ENCODE measurements at places on chromosomes 12 and 14. TPM values are rescaled to one million over a fixed set of nuclear protein-coding genes. Genes with fewer than 3 reads are reported as not detected.

KLRD1 gene
- 1.9 TPM for total RNA-seq

PRIMA1 gene
- 3.3 TPM for total RNA-seq

OTOGL gene
- total RNA-seq = 0.08 TPM

KRT82 gene
- 10.3 TPM for total RNA-seq

GARIN6 gene
- total RNA-seq = not detected

SOAT2 gene
- 0.63 TPM for total RNA-seq

DDX11 gene
- 26.0 TPM for total RNA-seq

ASIC1 gene
- total RNA-seq = 0.25 TPM

- DNase-seq = no peak
These were observed 1304.0 kb upstream of the SEL1L start for GRCh38 chr14:82837611-82838140.

DNA sequence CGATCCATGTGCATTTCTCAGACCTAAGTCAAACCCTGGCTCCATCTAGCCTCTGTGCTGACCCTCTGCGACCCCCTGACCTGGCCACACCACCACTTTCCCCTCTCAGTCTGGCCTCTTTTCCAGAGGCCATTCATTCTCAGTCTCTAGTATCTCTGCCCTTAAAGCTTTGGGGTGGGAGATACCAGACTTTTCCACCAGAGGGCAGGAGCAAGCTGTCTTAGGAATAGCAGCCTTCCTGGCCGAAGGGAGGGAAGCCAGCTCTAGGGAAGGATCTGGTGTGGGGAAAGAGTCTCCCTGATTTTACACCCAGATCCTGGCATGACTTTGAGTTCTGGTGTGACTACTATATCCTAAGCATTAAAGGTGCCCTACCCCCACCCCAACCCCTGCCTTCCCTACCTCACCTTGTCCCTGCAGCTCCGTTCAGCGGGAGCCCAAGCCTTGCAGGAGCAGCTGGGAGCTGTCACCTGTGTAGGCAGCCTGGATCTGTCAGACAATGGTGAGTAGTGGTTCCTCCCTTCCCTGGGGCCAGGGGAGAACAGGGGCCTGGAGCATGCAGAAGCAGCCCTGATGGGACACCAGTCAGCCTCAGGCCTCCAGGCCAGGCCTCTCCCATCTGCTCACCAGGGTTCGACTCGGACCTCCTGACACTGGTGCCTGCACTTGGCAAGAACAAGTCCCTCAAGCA lies 6.6 kb downstream of the CARMIL3 start:
- DNase-seq = no peak

DNA sequence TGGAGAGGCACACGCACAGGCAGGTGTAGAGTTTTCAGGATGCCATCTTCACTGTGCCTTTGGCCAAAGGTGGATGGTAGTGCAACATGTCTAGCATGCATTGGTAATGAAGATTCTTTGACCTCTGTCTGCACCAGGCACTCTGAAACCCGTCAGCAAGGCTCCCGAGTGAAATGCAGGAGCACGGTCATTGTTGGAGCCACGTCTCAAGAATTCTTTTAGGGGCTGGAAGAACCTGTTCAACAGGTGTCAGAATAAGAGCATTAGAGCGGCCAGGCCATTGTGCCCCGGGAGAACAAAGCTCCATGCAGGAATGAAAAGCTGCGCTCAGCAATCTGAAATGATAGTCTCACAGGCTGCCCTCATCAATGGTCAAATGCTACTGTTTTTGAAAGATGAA lies 40.2 kb upstream of the DICER1 start:
- DNase-seq = no peak

DNA sequence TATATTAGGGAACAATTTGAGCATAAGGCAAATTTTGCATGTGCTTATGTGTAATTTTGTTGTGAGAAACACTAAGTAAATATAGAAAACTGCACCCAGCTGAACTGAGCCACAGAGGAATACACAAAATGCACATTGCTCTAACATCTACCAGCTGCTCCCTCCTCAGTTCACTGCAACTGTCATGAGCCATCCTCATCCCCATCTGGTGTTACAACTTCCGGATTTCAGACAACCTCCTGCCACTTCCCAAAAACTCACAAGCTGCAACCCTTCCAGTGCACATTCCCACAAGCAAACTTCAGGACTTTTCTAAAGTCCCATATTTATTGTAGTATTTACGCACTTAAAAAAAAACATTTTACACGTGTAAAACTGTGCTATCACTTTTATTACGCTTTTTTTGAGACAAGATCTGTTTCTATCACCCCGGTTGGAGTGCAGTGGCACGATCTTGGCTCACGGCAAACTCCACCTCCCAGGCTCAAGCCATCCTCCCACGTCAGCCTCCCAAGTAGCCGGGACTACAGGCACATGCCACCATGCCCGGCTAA lies 169.1 kb upstream of the TBX3 start:
- no peak for DNase-seq

DNA sequence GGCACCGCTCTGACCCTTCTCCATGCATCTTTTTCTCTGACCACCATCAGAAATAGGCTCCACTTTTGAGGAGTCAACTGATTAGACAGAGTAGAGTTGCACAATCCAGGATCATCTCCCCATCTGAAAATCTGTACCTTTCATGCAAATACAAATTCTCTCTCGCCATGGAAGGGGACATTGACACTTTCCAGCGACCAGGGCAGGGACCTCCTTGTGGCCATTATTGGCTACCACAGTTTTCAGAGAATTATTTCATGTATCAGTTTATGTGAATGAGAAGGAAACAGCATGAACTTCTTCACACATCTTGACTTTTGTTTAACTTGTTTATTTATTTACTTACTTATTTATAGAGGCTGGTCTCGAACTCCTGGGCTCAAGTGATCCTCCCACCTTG lies 13.8 kb upstream of the RAN start:
- DNase-seq = no peak

DNA sequence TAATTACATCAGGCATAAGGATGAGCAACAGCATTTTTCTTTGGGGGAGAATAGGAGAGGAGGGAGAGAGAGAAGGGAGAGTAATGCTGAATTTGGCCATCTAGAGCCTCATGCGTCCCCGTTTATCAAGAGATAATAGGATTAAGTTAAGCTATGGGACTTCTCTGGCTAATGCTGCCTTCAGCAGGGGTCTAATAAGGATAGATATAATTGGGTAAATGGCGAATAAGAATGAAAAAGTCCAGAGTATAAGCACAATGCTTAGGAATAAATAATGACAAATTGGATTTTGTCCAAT lies 470.0 kb downstream of the EGLN3 start:
- DNase-seq = no peak

DNA sequence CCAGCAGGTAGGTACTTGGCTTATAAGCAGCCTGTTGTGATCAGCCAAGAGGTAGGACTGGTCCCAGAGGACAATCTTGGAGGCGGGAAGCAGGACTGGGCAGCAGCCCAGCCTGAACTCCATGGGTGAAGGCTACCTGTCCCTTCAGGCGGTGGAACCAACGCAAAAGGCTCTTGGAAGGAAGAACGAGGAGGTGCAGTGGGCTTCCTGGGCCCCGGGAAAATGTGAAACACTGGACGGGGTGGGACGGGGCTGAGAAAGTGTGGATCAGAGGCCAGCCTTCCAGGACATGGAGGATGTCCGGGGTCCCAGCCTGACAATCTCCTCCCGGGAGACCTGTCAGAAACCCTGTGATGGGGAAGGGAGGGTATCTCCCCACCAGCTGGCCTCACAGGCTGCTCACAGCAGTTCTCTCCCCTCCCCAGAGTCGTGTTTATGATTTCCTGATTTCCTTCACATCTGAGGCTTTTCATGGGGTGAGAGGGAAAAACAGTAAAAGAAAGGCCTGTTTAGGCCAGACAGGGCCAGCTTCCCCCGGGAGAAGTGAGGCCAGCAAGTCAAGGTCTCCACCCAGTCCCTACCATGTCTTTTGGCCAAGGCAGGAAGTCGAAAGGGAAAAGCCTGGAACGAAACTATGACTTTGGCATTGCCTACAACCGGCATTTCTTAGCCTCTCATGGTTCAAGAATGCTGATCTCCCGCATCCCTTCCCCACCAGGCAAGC lies 11.3 kb downstream of the CMKLR1 start:
- DNase-seq = no peak

DNA sequence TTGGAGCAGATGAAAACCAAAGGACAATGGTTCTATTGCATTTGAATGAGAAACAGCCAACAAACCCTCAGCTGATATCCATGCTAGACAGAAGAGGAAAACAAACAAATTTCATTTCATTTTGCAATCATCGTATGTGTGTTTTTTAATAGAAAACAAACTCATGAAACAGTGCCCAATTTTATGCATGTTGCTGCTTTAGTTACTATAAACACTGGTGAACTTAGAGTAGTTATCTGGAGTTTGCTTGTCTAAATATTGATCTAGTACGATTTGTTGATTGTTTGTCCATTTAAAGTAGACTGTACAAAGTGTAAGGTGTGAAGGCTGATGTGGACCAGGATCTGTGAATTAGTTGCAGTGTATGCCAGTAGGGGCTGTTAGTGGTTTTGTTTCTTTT lies 166.6 kb downstream of the KITLG start:
- DNase-seq = no peak

- DNase-seq = no peak
These were observed 31.8 kb downstream of the ELK3 start for GRCh38 chr12:96225994-96226399.

- DNase-seq = no peak
These were observed 89.0 kb upstream of the HOXC13 start for GRCh38 chr12:53849656-53850055.

DNA sequence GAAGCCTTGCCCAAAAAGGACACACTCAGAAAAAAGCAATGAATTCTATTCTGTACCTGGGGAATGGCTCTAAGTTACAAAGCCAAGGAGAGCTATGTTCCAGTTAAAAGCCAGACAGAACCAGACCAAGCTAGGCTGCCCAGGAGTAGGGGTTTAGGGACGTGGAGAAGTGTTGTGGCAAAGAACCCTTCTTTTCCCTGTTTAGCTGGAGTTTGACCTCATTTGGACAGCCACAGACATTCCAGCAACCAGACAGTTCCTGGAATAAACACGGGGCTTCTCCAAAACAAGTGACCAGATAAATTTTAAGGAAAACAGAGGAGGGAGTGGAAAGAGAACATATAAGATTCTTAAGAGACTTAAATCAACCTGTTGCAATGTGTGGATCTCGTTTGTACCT lies 62.3 kb downstream of the GCH1 start:
- DNase-seq = no peak

Measured in lower leg skin (tissue), 4 donors.